Fibroblast of skin of back (primary cell): ENCODE measurements at places on chromosomes 6 and 20.

DNA sequence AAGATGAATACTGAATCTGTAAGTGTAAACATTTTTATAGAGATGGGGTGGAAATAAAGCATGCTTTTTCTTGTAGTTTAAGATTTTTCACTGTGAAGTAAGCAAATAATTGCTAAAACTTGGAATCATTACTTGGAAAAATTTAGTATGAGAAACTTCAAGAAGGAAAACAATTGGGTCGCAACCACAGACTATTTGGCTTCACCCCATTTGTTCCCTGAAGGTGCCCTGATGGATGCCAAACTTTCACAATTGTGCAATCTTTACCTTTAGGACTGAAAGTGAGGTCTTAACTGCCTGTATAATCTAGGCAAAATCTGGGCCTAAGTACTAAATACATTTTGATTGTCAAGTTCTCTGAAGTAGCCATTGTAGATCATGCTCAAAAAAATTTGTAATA is 330.1 kb downstream of the HDGFL1 start:
- no peak for DNase-seq

- DNase-seq: peak; percentile 62
These were observed 260.3 kb upstream of the FAM83B start for GRCh38 chr6:54586251-54586650.

GRCh38 chr6:151442371-151442770 is 9.6 kb downstream of the RMND1 start:
- no peak for DNase-seq

- no peak for DNase-seq
These were observed 15.2 kb downstream of the TMEM200A start for GRCh38 chr6:130381012-130381411.

DNA sequence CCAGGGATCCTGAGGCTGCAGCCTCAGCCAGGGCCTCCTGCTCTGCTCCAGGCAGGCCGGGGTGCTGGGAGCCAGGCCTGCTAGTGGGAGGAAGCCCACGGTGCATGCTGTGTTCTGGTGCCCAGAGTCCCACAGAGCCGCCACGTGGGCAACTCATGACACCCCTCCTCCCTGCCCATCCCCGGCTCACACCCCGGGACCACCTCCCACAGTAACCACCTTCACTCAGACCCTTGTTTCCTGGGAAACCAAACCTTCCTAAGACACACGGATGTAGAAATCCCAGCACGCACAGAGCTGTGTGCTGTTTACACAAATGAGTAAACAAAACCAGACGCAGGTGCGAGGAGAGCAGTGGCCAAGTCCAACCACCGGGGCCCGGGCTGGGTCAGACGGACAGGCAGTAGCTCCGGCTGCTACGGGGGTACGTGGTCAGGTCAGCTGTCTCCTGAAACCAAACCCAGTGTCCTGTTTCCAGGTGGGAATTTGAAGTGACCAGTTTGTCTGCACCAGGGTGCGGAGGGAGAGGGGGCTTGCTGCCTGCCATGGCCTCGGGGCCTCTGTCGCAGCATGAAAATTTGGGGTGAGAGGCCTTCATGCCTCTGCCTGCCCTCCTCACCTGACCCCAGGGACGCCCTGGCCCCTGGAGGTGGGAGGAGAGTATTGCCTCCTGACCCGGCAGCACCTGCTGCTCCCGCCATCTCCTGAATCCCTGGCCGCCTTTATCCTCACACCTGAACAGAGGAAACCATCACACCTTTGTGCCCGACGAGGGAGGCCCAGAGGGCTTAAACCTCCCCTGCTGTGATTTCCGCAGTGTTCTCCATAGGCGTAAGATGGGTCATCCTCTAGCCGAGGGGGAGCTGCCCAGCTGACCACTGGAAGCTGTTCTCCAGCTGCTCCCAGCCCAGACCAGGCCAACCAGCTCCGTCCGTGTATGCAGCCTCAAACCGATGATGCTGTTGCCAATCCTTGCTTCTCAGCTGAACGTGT is 52.0 kb upstream of the SMOC2 start:
- DNase-seq: no peak

- DNase-seq: no peak
These were observed 7.9 kb downstream of the SNX14 start for GRCh38 chr6:85585741-85586140.

GRCh38 chr6:66993272-66993671 is 1286.2 kb upstream of the EYS start:
- DNase-seq: no peak

DNA sequence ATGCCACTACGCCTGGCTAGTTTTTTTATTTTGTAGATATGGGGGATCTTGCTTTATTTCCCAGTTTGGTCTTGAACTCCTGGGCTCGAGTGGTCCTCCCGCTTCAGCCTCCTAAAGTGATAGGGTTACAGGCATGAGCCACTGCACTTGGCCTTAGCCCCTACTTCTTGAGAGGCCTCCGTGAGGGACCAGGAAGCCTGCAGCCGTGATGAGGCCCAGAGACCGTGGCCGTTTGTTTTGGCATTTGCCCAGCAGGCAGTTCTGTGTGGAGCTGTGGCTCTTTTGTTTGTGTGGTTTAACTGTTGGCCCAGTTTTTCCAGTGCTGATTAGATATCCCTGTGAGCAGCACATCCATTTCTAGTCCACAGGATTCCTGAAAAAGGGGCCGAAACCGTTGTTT is 39.8 kb downstream of the SRSF3 start:
- DNase-seq: peak; percentile 86
